Chondrocyte (in vitro differentiated cells): ENCODE measurements at places on chromosomes 2 and 18.

DNA sequence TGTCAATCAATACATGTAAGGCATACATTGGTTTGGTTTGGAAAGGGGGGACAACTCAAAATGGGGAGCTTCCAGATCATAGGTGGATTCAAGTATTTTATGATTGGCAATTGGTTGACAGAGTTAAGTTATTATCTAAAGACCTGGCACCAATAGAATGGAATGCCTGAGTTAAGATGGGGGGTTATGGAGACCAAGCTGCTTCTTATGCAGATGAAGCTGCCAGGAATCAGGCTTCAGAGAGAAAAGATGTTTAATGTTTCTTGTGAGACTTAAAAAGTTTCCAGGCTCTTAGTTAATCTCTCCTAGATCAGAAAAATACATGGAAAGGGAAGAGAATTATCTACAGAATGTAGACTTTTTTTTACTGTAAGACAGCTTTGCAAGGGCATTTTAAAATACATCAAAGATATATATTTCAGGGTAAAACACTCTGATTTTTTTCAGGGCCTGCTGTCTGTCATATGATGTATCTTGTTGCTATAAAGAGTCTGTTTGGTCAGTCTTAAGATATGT, 1343.2 kb upstream of the LRRTM1 start:
- DNase-seq: no peak

DNA sequence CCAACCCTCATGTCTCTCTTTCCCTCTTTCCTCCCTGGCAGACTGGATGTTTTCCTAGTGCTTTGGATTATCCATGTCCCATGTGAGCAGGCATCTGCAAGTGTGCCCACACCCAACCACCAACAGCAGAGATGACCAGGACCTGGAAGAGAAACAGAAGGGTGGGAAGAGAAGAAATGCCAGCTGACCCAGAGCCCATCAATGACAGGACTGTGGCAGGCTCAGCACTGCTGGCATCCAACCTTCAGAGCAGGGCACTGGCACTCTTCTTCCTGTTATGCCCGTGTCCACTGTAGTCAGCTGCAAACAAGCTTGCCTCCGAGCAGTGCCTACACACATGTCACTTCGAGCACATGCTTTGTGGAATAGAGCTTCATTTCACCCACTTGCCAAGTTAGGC, 121.1 kb downstream of the TANC1 start:
- DNase-seq: no peak

DNA sequence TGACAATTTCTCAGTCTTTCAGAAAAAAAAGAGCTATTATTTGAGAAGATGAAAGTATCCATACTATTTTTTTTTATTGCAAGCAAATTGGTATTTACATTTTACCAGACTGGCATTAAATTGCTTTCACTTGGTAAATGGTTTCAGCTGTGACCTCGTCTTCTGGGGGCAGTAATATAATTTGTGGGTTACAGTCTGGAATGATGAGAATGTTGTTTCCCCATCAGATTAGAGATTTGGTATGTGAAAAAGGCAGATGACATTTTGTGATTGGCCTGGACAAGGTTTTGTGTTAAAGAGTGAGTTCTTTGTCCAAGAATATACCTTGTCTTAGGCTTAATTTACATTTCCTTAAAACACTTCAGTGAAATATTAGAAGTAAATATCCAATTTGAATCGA, 390.1 kb upstream of the ST6GAL2 start:
- DNase-seq: no peak

- no peak for DNase-seq
These were observed 8.2 kb downstream of the STK36 start for GRCh38 chr2:218680061-218680460.

GRCh38 chr2:1081451-1082225, 131.0 kb downstream of the SNTG2 start:
- no peak for DNase-seq

- no peak for DNase-seq
These were observed 9.0 kb downstream of the RELCH start for GRCh38 chr18:62196079-62196478.

GRCh38 chr2:238287737-238288649, at the start of gene PER2:
Gene PER2 (minus strand): TSS chr2:238288610. CDS start chr2:238277936, 10,674 bp downstream.
- peak; percentile 86 for DNase-seq

- DNase-seq: no peak
These were observed 29.4 kb upstream of the RTTN start for GRCh38 chr18:70234667-70235459.

GRCh38 chr2:230678451-230678850, 34.2 kb upstream of the CAB39 start:
- no peak for DNase-seq

DNA sequence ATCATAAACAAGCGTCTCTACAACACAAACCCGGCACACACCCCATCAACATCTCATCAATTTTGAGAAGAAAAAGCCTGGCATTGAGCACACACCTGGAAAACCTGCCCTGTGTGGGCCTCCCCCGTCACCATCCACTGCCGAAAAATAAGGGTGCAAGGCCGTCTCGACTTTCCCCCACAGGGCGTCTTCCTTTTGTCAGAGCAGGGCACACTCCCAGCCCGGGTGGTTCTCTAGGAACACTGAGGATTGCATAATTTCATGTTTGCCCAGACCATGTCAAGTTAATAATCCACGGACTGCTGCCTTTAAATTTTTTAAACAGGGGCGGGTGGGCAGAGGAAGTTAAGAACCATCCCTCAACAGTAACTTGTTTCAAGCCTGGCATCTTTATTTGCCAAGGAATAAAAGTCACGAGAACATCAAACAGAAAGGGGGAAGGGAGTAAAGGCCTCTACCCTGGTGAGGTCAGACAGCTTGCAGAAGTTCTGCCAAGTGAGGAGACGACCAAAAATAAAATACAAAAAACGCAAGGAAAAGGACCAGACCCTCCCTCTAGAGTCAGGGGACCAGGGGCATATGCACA, 2.1 kb downstream of the TFCP2L1 start:
- no peak for DNase-seq

DNA sequence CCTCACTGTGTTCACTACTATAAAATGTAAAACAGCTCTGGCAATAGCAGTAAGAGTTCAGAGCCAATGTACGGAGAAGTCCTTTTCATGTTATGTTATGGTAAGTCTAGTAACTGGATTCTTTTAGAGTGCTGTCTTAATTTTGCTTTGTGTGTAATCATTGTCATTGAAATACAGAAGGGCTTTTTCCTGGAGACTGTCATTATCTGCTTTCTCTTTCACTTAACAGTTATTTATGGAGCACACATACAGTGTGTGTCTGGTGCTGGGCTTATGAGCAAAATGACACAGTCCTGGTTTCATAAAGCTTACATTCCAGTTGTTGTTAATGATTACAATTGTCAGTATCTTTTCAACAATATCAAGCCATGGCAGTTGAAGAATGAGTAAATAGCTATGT, 95.5 kb downstream of the CCDC102B start:
- DNase-seq: no peak

DNA sequence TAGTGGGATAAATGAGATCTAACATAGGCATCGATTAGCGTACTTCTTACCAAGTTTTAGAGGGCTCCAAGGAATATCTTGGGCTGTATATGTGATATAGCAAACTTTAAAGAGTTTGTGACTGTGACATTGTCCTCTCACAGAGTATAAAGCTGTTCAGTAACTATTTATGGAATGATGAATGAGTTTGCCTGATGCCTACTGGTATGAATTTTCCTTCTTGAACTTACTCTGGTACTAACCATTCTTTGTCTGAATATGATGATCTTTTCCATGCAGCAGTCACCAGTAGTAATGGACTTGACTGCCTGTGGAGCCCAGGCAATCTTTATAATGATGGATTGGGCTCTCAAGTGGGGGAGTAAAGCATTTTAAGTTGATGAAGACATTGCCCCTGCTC, 120.5 kb downstream of the PARD3B start:
- DNase-seq: no peak

- no peak for DNase-seq
These were observed 431.8 kb upstream of the RAB12 start for GRCh38 chr18:8177330-8178016.

- DNase-seq: no peak
These were observed 141.1 kb downstream of the HDAC4 start for GRCh38 chr2:239259603-239260298.

GRCh38 chr18:62524440-62525200, 1.8 kb downstream of the ZCCHC2 start:
- DNase-seq: no peak

GRCh38 chr18:47887227-47887626, 43.2 kb downstream of the SMAD2 start:
- DNase-seq: no peak

DNA sequence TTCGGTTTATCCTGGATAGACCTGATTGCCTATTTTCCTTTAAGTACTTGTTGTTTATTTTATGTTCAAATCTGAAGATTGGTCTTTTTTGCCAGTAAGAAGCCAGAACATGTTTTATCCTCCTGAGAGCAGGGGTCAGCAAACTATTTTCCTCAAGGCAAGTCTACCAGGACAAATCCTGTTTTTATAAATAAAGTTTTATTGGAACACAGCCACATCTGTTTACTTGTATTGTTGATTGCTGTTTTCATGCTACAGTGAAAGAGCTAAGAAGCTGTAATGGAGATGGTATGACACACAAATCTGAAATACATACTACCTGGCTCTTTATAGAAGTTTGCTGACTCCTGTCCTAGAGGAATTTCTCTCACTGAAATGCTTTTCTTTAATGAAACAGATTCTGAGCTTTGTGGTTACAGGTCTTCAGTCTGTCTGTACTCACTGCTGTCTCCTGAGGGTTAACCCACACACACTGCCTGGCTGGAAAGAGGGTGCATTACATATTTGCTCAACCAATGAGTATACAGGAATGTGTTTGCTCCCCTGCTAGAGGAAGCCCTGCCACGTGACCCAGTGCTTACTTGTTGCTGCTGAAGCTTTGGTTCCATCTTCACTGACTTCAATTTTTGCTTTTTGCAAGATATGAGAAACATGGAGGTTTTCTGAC, 22.6 kb downstream of the MRPL44 start:
- no peak for DNase-seq
